ENCODE measurements at places on chromosomes 1 and 21. TPM values are rescaled to one million over a fixed set of nuclear protein-coding genes. Genes with fewer than 3 reads are reported as not detected.

- no peak for DNase-seq
These were observed 104.9 kb upstream of the SNX7 start for GRCh38 chr1:98556521-98557158.

DNA sequence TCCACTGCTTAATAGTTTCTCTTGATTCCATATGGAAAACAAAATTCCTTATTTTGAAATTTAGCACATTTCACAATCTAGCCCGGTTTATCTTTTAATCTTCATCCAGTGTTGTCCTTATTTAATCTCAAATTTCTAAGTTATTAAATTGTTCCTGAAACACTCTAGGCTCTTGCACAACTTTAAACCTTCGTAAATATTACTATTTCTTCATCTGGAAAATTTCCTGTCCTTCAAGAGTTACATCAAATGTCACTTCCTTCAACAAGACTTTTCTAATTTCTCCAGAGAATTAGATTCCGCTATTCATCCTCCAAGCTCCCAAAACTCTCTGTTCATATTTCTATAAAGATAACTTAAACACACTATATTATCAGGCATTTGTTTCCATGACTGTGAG lies 6.5 kb downstream of the FMO5 start:
- DNase-seq, result no peak

DNA sequence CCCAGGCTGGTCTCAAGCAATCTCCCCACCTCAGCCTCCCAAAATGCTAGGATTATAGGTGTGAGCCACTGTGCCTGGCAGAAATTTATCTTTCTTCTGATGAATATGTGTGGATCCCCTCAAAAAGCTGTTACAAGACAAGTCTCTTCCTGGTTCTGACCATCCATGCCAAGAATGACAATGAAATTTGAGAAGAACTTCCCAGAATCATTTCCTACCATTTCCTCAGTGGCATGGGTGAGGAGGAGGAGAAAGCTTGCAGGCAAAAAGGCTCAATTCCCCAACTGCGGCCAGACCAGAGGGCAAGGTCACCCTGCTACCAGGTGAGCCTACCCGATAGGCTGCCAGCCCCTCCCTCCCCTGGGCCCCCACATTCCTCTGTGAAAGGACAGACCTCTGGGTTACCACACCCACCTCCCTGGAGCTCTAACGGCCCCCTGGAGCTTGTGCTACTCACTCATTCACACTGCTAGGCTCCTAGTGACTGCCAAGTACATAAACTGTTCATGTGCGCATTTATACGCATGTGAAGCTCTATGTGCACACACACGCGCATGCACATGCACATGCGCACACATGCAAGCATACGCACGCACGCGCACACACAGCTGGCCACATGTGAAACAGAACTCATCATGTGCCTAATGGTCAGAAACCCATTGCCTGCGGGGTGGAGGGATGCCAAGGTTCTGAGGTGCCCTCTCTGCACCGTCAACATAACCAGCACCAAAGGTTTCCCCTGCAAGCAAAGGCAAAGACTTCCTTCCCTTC lies 17.0 kb downstream of the MRAP start:
- DNase-seq, result no peak

DNA sequence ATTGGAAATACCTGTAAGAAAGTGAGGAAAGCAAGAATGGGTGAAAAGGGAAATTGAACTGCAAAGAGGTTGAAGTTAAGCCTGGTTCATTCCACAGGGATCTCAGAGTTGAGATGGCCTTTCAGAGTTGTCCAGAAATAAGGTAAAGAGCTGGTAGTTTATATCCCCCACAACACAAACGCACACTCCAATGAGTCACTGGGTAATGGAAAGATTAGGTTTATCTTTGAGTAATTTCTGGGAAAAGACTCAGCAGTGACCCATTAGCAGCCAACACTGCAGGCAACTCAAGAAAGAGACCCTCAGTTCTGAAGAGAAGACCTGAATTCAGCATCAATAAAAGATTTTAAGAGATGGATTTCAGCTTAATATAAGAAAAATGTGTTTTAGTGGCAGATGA lies 485.5 kb downstream of the PTPRC start:
- no peak for DNase-seq

The MAP3K7CL gene
- total RNA-seq, result 16.0 TPM

Measured in spleen (tissue), 13 donors.